Stimulated activated CD4-positive, alpha-beta T cell treated with anti-CD3 and anti-CD28 coated beads, Interleukin-15, amount 100 ng/mL, for 48 hours (primary cell): ENCODE measurements at places on chromosomes 12 and 14.

- DNase-seq, result no peak
These were observed 64.2 kb upstream of the TMCC3 start for GRCh38 chr12:94714378-94715114.

GRCh38 chr12:118773956-118774723, 207.2 kb upstream of the SRRM4 start:
- no peak for DNase-seq

GRCh38 chr12:112559784-112560183, 141.0 kb downstream of the PTPN11 start:
- no peak for DNase-seq

- peak; percentile 31 for DNase-seq
These were observed 23.2 kb upstream of the RAP1B start for GRCh38 chr12:68587448-68587873.

DNA sequence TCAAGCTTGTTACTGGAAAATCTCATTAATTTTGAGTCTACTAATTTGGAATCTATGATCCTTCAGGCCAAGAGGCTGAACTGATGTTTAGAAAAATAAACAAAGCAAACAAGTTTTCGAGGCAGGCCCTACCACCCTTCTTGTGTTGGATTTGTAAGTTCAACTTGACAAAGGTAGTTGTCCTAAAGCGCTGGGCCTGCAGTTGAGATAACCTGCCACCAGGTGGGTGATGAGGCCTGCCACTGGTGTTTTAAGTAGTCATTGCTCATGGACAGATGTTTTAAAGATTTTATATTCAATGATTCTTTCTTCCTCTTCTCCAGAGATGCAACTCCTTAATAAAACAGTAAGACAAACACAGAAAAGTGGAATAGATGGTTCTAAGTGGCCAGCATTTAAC, 19.4 kb downstream of the ACVRL1 start:
- peak; percentile 33 for DNase-seq

GRCh38 chr12:79444089-79444488, 246.7 kb downstream of the PAWR start:
- DNase-seq, result no peak

DNA sequence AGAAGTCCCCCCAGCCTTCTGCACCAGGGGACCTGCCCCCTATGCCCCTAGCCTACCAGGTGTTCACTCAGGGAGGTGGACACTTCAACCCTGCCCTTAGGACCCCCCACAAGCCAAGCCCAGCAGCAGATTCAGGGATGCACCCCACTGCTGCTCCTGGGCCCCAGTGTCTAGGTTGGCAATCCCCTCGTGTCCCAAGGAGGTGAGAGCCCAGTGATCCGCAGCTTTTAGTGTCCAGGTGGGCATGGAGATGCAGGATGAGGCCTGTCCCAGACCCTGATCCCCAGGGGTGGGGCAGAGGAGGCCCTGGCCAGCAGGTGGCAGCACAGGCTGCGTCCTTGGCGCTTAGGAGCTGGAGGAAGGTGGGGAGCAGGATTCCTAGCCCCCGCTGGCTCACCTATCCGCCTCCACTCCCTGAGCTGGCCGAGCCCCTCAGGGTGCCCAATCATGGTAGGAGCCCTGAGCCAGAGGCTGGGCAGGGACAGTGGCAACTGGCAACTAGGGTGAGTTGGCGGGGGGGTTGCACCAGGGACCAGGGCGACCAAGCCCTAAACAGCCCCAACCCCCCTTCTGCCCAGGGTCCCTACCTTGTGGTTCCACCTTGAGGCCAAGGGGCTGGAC, 4.1 kb downstream of the CKB start:
- DNase-seq, result no peak

GRCh38 chr14:81435391-81436295, 35.5 kb upstream of the STON2 start:
- DNase-seq, result no peak

DNA sequence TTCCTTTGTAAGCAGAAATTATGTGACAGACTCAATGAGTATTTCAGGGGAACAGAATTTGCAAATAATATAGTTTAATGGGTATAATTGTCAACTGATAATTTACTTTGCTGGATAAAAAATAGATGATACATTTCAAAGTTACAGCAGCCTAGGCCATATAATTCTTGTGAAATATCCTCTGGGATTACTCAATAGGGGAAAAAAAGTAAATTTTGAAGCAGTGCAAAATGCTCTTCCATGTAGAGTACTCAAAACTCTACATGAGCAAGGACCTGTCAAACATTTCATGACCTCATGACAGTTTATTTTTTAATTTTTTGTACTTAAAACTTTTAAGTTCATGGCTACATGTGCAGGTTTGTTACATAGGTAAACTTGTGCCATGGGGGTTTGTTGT, 163.3 kb downstream of the DACT1 start:
- no peak for DNase-seq
